ENCODE measurements at places on chromosomes 5 and 9.
A peak's percentile ranks its signal among the peaks of the same experiment; 100 is the strongest.

DNA sequence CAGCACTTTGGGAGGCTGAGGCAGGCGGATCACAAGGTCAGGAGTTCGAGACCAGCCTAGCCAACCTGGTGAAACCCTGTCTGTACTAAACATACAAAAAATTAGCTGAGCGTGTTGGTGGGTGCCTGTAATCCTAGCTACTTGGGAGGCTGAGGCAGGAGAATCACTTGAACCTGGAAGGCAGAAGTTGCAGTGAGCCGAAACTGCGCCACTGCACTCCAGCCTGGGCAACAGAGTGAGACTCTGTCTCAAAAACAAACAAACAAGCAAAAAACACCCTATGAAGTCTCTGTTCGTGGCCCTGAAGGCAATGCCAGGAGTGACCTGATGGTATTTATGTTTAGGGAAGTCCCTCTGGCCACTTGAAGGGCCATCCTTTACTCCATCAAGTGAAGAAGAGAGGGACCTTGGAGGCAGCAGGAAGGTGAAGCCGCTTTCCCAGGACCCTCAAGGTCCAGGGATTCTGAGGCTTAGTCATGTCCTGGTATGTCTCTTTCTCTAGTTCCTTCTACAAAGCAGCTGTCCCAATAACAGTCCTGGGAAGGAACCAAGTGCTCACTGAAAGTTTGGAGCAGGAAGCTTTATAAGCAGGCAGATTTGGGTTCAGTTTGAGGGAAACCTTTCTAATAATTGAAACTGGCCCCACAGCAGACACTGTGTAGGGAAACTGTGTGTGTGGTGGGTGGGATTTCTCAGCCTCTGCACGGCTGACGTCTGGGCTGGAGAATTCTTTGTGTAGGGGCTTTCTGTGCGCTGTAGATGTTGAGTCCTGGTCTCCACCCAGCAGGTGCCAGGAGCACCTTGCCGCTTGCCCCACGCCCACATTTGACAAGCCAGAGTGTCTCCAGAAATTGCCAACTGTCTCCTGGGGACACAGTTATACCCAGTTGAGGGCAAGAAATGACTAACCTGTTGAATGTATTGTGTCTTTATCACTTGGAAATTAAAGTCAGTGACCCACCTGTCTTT is 12.5 kb downstream of the PHF2 start:
- no peak for DNase-seq

GRCh38 chr5:76041863-76042262 is 41.3 kb upstream of the SV2C start:
- no peak for DNase-seq

DNA sequence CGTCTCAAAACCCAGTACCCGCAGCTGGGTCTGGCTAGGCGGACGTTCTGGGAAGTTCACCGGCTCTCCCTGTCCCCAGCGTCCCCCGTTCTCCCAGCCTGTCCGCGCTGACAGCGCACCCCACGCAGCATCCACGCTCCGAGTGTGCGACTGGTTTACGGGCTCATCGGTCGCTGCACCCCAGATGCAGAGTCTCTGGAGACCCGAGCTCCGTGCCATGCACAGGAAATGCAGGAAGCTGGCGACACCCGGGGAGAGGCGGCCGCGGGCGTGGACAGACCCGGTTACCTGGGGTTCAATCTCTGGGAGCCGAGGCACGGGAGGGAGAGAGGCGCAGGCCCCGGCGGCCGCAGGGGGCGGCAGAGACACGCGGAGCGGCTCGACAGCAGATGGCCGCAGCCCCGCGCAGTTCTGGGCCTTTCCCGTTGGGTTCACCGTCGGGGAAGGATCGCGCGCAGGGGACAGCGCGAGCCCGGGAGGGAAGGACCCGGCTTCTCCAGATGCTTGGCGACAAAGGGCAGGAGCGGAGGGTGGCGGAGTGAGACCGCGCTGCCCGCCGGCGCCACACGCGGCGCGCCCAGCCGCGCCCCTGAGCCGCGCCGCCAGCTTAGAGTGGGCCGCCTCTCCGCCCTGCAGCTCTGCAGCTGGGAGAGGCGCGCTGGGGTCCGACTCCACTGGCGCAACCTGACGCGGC is 558 bp downstream of the SHROOM1 start:
- DNase-seq: peak; percentile 63

DNA sequence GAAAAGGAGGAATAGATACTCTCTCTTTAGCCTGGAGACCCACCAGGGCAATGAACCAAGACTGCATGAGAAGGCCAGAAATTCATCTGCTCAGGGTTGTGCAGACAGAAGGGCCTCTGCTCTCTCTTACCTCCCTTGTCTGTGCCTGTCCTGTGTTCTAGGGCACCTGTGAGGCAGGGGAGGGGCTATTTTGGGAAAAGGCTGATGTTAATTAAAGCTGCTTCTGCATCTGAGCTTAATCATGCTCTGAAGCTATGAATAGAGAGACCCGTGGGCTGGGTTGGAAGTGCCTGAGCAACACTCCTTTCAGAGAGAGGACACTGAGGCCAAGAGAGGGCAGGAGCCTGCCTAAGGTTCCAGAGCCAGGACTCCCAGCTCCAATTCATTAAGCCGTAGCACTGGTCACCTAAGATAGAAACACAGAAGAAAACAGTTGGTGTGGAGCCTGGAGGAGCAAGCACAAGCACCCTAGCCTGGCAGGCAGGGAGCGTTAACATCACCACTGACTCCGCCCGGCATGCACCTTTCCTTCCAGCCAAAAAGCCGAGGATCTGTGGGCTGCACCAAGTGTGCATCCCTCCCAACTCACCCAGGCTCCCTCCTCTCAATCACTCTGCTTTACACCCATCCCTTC is 31.4 kb upstream of the STING1 start:
- DNase-seq: no peak

- DNase-seq: no peak
Observed at GRCh38 chr5:14185326-14186058, 42.4 kb downstream of the TRIO start.

GRCh38 chr9:92763721-92764380 is 782 bp downstream of the BICD2 start:
- DNase-seq: no peak

DNA sequence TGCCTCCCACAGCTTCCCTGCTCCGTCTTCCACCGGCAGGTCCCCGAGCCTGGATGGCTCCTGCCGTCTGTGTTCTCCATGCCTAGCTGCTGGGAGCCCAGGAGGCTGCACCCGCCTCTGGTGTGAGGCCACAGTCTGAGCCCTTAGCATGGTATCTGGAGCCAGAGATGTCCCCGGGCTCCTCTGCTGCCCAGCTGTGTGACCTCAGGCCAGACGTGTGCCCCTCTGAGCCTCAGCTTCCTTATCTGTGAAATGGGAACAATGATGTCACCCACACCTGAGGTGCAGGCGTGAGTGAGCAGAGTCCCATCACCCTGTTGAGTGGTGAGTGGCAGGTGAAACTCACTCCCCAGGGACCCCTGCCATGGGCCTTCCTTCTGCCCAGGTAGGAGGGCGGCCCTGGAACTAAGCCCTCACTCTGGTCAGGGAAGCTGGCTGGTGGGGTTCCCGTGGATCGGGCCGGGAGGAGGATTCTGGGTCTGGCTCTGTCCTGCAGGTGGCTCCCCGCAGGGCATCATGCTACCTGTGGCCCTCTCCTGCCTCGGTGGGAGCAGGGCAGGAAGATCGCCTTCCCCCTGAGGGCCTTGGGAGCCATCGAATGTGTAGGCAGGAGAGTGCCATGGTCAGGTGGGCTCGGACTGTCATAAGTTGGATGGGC is 239.0 kb downstream of the PBX3 start:
- no peak for DNase-seq

DNA sequence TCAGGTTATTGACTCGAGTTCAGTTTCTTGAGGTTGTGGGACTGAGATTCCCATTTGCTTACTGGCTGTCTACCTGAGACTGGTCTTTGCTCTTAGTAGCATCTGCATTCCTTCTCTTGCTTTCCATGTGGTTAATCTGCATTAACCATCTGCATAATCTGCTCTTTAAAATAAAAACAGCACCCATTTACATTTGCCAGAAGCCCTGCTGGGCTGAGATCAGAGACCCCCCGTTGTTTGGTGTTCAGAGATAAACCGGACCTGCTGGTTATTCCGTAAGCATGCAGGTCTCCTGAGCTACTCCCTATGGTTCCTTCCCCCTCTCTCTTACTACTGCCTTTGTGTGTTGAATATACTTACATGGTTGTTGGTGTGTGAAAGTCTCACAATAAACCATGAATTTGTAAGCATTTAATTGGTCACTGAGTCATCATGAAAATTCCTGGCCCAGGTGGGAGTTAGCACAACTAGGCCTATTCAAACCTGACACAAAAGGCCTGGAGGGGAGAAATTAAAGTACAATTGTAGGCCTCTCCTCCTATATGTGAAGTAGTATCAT is 396.7 kb downstream of the MRPS30 start:
- DNase-seq: no peak

DNA sequence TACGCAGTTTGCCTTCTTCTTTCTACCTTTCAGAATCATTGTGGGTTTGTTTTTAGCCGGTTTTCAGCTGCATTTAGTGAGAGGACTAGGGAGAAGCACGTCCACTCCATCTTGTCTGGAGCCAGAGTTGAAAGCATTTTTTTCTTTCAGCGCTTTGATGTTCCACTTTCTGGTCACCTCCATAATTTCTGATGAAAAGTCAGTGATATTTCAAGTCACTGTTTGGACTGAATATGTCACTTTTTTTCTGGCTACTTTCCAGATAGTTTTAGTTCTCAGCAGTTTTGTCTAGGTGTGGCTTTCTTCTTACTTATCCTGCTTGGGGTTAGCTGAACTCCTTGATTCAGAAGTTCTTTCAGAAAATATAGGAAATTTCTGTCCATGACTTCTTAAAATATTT is 123.9 kb upstream of the IER5L start:
- no peak for DNase-seq

DNA sequence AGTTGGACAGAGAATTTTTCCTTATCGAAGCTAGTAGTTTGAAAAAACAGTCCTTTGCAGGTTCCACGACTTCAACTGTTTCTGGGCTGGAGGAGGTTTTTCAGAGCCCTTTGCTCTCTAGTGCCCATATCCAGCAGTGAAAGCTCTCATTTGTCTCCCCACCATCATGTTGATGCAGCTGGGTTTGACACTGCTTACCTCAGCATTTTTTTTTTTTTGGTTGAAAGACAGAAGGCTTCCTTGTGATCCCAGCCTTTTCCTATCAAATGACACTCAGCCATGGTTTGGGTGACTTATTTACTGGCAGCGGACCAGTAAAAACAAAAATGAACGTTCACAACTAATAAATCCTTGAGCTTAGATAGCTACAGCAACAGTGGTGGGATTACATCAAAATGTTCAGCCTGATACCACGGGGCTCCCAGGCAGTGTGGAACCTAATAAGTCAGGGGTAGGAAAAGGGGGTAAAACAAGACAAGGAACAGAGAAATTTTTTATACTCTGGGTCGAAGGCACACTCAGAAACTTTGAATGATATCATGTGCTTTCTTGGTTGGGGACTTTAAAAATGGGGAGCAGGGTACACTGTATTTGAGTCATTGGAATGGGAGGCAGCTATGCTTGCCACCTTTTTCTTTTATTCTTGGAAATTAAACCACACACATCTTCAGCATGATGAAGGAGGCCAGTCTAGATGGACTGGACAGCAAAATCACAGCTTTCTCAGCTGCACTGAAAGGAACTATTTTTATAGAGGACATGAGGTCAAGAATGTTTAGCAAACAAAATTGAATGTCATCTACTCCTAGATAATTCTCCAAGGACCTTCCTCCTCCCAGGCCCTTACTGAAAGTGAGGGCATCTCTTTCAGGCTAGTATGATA is 308.9 kb upstream of the MPDZ start:
- no peak for DNase-seq

GRCh38 chr9:105414947-105415661 is 32.7 kb upstream of the FSD1L start:
- DNase-seq: peak; percentile 28

DNA sequence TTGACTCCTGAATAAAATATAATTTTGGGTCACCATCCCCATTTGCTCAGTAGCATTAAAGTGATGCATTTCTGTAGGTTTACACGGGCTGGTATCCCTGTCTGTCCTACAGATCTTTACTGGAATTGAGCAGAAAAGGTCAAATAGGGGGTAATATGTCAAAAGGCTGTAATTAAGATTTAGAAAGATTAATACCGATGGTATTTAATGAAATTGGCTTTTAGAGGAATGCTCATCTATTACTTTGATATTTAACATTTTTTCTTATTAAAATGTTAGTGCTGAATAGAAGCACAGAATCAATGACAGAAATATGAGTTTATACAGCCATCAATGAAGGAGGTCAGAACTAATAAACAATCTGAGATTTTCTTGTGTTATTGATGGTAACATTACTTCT is 1762.2 kb upstream of the WWC1 start:
- DNase-seq: no peak

GRCh38 chr5:73797132-73797510 is 171.1 kb downstream of the ARHGEF28 start:
- DNase-seq: no peak

DNA sequence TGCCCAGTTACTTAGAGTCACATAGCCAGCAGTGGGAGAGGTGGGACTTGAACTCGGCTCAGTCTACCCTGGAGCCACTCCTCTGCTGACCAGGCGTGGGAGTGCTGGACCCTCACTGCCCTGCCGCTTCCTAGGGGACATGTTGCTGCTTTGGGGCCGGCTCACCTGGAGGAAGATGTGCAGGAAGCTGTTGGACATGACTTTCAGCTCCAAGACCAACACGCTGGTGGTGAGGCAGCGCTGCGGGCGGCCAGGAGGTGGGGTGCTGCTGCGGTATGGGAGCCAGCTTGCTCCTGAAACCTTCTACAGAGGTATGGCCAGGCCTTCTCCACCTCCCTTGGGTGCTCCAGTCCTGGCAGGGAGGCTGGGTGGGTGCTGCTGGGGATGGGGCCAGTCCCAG is 3.4 kb upstream of the CACFD1 start:
- DNase-seq: no peak

DNA sequence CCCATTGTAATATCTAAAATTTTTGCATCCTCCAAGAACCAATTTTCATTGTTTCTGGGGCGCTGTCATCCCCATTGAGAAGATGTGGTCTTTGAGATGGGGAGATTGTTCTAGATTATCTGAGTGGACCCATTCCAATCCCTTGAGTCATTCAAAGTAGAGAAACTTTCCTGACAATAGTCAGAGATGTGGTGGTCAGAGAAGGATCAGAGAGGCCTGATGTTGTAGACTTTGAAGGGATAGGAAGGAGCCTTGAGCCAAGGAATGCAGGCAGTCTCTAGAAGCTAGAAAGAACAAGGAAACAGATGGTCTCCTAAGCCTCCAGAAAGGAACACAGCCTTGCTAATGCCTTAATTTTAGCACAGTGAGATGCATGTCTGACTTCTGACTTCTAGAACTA is 80.4 kb downstream of the TEK start:
- DNase-seq: no peak

- no peak for DNase-seq
Observed at GRCh38 chr5:150604010-150604409, 36.5 kb upstream of the SYNPO start.

DNA sequence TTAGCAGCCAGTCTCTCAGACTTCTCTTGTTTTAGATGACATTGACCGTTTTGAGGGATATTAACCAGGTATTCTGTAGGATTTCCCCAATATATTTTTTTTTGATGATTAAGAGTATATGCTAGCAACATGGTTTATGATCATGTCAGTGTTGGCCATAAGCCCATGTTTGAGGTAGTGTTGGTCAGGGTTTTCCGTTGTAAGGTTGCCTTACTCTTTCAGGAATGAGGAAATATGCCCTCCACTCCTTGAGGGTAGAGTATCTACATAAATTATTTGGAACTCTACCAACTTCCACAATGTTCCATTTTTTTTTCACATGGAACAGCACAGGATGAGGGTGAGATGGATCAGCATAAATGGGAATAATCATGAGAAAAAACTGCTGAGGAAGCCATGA is 188.4 kb upstream of the PRDM9 start:
- DNase-seq: no peak
